ENCODE measurements at places on chromosomes 12 and 14. TPM values are rescaled to one million over a fixed set of nuclear protein-coding genes. Genes with fewer than 3 reads are reported as not detected.

Gene AQP6
- total RNA-seq = 0.17 TPM

Gene DEGS2
- total RNA-seq = 0.26 TPM

Gene NTF3
- 1.5 TPM for total RNA-seq

Gene TTC9
- total RNA-seq = 1.3 TPM

Gene GYS2
- not detected for total RNA-seq

Gene PCNX4
- total RNA-seq = 69.9 TPM

Gene EPYC
- not detected for total RNA-seq

Gene MYH6
- total RNA-seq = not detected

Gene COX8C
- 0.33 TPM for total RNA-seq

Gene B3GNT4
- total RNA-seq = 0.33 TPM

Gene RHOJ
- 4.1 TPM for total RNA-seq

Gene SYNE3
- 15.9 TPM for total RNA-seq

Gene IAPP
- total RNA-seq = not detected

Gene MSI1
- under 0.01 TPM for total RNA-seq

Gene RNASE1
- total RNA-seq = not detected

Gene KERA
- not detected for total RNA-seq

Gene LYZ
- total RNA-seq = 0.17 TPM

Gene RIPK3
- 0.33 TPM for total RNA-seq

Gene GLS2
- total RNA-seq = under 0.01 TPM

Gene KRT6C
- total RNA-seq = not detected

Gene CD69
- not detected for total RNA-seq

Gene ADGRD1
- total RNA-seq = 7.3 TPM

Gene SMOC1
- not detected for total RNA-seq

Gene SCN8A
- total RNA-seq = 12.8 TPM

Gene PRR4
- 0.77 TPM for total RNA-seq

Gene DEPDC4
- 1.2 TPM for total RNA-seq

Gene FGF6
- not detected for total RNA-seq

Gene SLC5A8
- total RNA-seq = not detected

Gene LRR1
- total RNA-seq = 9.5 TPM

Gene AQP2
- total RNA-seq = not detected

Gene PTHLH
- 0.26 TPM for total RNA-seq

Gene OTUB2
- 1.5 TPM for total RNA-seq

Gene VDR
- total RNA-seq = 9.8 TPM

Gene KRT71
- not detected for total RNA-seq

Gene PPP1R1A
- total RNA-seq = not detected

Gene GARIN6
- not detected for total RNA-seq

Gene SLC17A8
- total RNA-seq = not detected

Gene GDF3
- not detected for total RNA-seq

Gene OASL
- 1.2 TPM for total RNA-seq

Gene NPFF
- not detected for total RNA-seq

Gene ARHGAP9
- under 0.01 TPM for total RNA-seq

Gene OAS2
- 2.3 TPM for total RNA-seq

Gene APEX1
- total RNA-seq = 66.6 TPM

Gene P2RX2
- not detected for total RNA-seq

Gene CD163L1
- not detected for total RNA-seq

Gene TMPRSS12
- total RNA-seq = not detected

Gene OTX2
- not detected for total RNA-seq

Gene TPPP2
- not detected for total RNA-seq

Gene COQ5
- 38.5 TPM for total RNA-seq

Gene SLCO1A2
- total RNA-seq = not detected

Gene TPH2
- total RNA-seq = not detected

Gene PTPRO
- total RNA-seq = 0.33 TPM

Gene ITGB7
- total RNA-seq = 0.50 TPM

Gene GPD1
- not detected for total RNA-seq

Gene RPL10L
- total RNA-seq = not detected

Gene SLC38A4
- 1.8 TPM for total RNA-seq
